MCF 10A (cell line): ENCODE measurements at places on chromosomes 2 and 18. TPM values are rescaled to one million over a fixed set of nuclear protein-coding genes. Genes with fewer than 3 reads are reported as not detected.
A peak's percentile ranks its signal among the peaks of the same experiment; 100 is the strongest.

- DNase-seq: no peak
Measured at GRCh38 chr2:125959047-125959446, 696.9 kb upstream of the GYPC start.

DNA sequence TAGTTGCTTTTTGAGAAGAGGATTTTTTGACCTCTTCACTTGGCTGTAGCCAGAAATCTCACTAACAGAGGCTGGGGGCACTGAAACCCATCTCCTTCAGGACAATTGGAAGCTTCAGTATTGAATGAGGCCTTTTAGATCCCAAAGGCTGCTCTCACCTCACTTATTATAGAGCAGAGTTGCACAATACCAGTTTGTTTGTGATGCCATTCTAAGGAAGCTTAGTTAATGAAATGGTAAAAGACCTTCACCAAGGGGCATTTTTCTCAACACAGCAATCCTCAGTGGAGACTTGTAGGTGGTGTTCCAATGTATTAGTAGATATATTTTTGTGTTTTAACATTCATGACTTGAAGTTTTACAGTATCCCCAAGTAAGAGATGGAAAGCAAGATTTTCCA is 71.0 kb upstream of the RFX8 start:
- DNase-seq: peak; percentile 0

DNA sequence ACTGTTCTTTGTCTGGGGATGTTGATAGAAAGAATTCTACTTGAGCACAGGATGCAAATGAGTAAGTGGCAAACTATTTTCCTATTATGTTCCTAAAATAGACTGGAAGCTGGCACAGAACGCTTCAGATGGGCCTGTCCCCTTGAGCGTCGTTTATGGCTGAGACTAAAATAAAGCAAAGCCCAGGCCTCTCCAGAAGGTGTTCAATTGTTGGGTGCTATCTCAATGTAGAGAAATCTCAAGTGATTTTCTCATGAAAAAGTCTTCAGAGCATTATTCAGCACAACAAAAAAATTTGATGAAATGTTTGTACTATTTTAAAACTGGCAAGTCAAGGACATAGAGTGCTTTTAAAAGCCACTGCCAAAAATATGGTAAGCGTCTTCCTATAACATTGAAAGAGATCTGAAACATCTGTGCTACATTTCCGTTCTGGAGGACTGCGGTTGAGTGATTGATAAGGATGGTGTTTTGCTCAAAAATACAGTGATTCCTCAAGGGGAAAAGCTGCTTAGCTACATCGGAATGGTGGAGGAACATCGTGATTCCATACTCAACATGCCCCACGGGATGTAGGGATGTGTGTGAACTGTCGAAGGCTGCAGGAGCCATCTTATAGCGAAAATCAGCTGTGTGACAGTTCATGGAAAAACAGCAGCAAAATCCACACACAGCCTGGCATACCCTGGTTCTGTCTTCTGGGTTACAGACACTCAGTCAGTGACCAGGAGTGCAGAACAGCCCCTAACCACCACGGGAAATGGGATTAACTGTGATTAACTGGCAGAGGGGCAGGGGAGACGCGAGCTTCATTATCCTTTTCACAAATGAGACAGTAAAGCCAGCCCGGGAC is 10.4 kb upstream of the LRRFIP1 start:
- no peak for DNase-seq

- DNase-seq: no peak
Measured at GRCh38 chr2:143572421-143572820, 443.2 kb downstream of the ARHGAP15 start.

GRCh38 chr2:32358111-32358482 is 1.3 kb downstream of the BIRC6 start:
- peak; percentile 41 for DNase-seq

GRCh38 chr2:203913947-203914346 is 22.6 kb upstream of the ICOS start:
- no peak for DNase-seq

DNA sequence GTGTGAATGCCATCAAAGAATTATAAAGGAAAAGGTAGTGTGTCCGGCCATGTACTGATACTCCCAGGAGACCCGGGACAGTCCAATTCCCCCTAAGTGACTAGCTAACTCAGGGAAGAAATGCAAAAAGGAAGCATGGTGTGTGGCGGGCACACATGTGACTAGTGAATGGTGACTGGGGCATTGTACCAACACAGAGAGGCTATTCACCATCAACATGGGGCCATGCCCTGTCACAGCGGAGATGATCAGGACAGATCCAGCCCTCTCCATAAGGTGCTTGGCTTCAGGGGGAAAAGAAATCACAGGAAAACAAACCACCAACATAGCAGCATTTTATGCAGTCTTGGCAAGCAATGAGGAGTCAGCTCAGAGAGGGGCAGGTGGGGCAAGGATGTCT is 34.3 kb downstream of the FAM168B start:
- DNase-seq: no peak

GRCh38 chr2:65320946-65321345 is 93.3 kb downstream of the ACTR2 start:
- DNase-seq: no peak

DNA sequence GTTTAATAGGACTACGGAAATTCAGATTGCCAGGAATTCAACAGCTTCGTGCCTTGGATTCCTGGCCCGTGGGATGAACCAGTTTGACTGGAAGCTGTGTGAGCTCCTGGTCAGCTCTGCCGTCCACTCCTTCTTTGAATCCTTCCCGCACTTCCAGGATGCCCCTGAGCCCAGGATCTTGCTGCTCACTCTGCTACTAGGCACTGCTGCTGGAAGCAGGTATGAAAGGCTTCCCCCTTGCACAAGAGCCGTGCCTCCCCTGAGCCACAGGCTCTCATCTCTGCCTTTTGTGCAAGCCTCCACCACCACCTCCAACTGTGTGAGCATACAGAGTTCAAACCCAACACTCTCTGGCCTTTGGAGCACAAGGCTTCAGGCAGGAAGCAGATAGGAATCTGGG is 34.9 kb downstream of the EN1 start:
- DNase-seq: no peak

DNA sequence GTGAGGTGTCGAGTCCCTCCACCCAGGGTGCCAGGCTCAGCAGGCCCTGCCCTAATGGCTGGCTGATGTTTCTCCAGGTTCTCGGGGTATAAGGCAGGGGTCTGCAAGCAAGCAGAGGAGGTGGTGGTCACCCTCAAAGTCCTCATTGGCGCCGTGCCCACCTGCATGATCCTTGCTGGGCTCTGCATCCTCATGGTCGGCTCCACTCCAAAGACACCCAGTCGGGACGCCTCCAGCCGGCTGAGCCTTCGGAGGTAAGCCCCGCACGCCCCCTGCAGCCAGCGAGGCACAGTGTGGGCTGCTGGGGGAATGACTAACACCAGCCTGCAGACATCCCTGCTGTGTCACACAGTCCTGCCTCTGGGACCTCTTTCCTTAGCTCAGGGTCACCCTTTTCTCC is 14.1 kb downstream of the MFSD2B start:
- DNase-seq: peak; percentile 26

- no peak for DNase-seq
Measured at GRCh38 chr18:12102136-12102842, 8.6 kb downstream of the ANKRD62 start.

DNA sequence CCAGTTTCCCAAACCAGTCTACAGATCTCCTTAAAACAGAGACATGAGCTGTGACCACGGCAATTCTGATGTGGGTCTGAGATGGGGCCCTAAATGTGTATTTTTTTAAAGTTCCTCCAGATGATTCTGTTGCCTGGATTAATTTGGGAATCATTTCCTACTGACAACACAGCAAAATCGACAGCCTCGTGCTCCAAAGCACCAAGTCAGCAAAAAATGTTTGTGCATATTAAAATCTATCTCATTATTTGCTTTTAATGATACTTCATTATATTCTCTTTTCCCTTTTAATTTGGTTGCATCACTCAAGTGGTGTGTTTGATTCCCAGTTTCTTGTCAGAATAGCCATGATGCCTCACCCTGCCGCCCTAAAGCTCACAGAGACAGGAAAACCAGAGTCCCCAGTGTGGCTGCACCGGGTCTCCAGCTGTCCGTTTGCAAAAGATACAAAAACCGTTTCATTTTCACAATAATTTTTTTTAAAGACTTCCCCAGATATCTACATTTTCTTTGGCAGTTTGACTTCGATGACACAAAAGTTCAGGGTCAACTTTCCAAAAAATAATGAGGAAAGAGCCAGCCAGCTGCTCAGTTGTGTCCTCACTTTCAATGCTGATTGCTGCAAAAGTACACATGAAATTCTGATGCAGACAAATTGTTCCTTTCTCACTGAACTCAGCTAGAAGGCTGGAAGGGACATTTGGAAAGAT is 443.2 kb upstream of the ID2 start:
- no peak for DNase-seq

DNA sequence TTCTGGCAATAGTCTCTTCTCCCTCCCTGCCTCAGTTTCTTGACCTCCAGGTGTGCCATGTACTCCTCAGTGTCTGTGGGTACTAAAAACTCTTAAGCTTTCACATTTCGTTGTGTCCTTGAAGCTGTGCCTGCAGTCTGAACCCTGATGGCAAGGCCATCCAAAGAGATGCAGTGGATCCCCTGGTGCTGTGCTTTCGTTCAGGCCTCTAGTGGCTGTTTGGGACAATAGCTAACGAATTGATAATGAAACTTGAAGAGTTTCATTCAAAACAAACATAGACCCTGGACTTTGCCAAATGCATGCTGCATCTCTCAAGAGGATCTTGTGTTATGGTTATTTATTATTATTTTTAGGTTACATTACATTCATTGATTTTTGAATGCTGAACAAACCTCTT is 523.1 kb upstream of the FSIP2 start:
- no peak for DNase-seq

- DNase-seq: peak; percentile 46
Measured at GRCh38 chr2:71743995-71744675, 290.8 kb downstream of the DYSF start.

- no peak for DNase-seq
Measured at GRCh38 chr18:7561909-7562460, 5.1 kb upstream of the PTPRM start.

DNA sequence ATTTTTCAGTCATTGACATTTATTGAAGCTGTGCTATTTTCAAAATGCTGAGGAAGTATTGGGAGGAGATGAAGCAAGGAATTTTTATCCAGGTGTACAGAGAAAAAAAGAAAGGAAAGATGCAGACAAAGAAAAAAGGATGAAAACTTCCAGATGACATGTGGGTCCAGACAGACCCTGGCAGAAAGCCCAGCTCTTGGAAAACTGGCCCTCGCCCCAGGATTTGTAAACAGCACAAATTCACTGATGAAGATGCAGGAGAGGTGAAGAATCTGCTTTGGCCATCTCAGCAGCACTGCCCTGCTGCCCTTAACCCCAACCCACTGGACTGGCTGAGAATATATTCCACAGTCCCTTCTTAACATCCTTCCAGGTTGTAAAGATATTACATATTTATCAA is 12.5 kb downstream of the TACR1 start:
- DNase-seq: no peak

- DNase-seq: no peak
Measured at GRCh38 chr18:26438980-26439379, 109.4 kb downstream of the KCTD1 start.

- DNase-seq: no peak
Measured at GRCh38 chr2:42493468-42494354, at the start of gene KCNG3. Gene KCNG3, minus strand, starts transcription at chr2:42493982. Its CDS starts 481 bp downstream, at chr2:42493501.

DNA sequence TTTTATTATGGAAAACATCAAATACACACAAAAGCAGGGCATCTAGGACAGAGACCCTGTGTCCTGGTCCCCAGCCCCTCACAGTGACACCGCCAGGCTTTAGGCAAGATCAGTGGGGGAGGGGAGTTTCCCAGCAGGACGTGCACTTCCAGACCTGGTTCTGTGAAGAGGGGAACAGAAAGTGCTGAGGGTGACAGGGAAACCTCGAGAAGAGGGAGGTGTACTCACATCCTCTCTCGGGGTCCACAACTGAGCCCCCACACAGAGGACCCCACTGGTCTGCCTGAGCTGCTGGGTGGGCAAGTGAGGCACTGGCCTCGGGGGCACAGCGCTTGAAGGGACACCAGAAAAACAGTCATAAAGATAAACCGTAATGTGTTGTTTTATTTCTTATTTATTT is 4.4 kb upstream of the GPR35 start:
- DNase-seq: no peak

DNA sequence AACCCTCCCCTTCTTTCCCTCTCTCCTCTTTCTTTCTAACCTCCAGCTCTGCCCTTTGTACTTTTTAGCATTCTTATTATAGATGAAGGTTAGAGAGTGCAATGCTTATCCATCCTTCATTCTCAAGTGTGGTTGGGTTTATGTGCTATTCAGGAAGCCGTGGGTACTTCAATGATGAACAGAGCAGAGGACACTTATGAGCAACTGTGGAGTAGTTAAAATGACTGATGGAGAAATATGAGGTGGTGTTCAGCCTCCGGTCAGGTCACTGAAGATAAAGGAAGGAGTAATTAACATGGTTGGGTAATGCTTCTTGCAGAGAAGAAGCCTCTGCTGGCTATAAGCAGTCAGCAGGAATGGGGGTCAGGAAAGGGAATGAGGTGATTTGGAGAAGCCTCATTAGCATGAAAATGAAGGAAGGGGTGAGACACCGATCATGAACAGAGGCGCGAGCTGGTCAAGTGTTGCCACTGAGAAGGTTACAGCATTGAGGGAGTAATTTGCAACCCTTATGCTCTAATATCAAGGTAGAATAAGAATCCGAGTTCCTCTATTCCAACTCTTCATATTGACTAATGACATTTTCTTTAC is 174.7 kb downstream of the LPIN1 start:
- no peak for DNase-seq

DNA sequence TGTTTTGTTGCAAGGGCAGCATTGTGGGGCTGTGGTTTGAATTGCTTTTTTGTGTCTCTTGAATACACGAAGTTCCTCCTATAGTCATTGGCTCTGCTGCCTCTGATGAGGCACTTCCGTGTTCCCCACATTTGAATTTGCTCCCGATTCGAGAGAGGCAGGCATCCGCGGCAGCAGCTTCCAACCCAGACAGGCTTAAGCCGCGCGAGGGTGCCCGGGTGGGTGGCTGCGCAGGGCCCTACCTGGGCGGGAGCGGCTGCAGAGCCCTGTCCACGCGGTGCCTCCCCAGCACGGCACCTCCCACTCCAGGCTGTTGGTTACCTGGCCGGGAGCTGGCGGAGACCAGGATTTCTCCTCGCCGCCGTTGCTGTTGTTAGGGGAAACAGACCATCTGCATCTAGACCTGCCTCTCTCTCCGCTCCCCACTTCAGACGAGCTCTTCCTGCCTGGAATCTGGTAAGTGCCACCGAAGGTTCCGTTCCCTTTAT is 151.3 kb downstream of the NEDD4L start:
- DNase-seq: peak; percentile 38

- no peak for DNase-seq
Measured at GRCh38 chr2:197189426-197190099, 121.0 kb downstream of the ANKRD44 start.

GRCh38 chr2:96131152-96131812 is 7.0 kb downstream of the ASTL start:
- DNase-seq: no peak

Gene GRHL1
- total RNA-seq: 0.96 and 2.0 TPM in 2 replicates

Gene GCKR
- not detected in 2 replicates for total RNA-seq

Gene EVA1A
- total RNA-seq: 7.6 and 14.4 TPM in 2 replicates

Gene ATAD2B
- total RNA-seq: 19.6 and 19.7 TPM in 2 replicates

Gene ARHGEF33
- total RNA-seq: 0.07 and 0.76 TPM in 2 replicates

Gene FAHD2B
- total RNA-seq: 12.1 and 13.2 TPM in 2 replicates

Gene CROCC2
- total RNA-seq: not detected in 2 replicates

Gene TRIM54
- not detected in 2 replicates for total RNA-seq

Gene COPS8
- 249 and 274 TPM in 2 replicates for total RNA-seq

Gene RAB27B
- 32.2 and 73.5 TPM in 2 replicates for total RNA-seq

Gene FOSL2
- 122 and 141 TPM in 2 replicates for total RNA-seq
